ENCODE measurements at places on chromosomes 5 and 9. TPM values are rescaled to one million over a fixed set of nuclear protein-coding genes. Genes with fewer than 3 reads are reported as not detected.
A peak's percentile ranks its signal among the peaks of the same experiment; 100 is the strongest.

Gene MLLT3
- total RNA-seq, result 12.4 TPM

Gene ZBTB5
- 23.1 TPM for total RNA-seq

Gene BAAT
- not detected for total RNA-seq

Gene CBY3
- not detected for total RNA-seq

Gene NKD2
- total RNA-seq, result 13.0 TPM

Gene MCTP1
- 14.8 TPM for total RNA-seq

Gene RNF183
- not detected for total RNA-seq

Gene SLC36A3
- total RNA-seq, result not detected

Gene SPAG8
- not detected for total RNA-seq

GRCh38 chr9:16670791-16671190 lies 199.7 kb downstream of the BNC2 start:
- no peak for DNase-seq

- DNase-seq, result no peak
These were observed 1603.4 kb downstream of the MAT2B start for GRCh38 chr5:165108809-165109208.

DNA sequence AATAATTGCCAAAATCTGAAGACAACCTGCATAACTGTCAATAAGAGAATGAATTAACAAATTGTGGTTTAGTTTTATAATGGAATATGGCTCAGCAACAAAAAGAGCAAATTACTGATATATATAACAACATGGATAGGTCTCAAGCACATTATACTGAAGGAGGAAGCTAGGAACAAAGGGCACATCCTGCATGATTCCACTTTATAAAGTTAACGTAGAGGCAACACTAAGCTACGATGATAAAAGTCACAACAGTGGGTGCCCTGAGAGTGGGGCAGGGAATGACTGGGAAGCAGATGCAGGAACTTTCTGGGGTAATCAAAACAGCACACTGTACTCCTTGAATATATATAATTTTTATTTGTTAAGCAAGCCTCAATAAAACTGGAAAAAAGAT lies 165.2 kb downstream of the RMI1 start:
- DNase-seq, result no peak

- DNase-seq, result no peak
These were observed 142.5 kb upstream of the RETREG1 start for GRCh38 chr5:16759147-16759773.

GRCh38 chr5:178625679-178626483 lies 969 bp downstream of the CLK4 start:
- no peak for DNase-seq

DNA sequence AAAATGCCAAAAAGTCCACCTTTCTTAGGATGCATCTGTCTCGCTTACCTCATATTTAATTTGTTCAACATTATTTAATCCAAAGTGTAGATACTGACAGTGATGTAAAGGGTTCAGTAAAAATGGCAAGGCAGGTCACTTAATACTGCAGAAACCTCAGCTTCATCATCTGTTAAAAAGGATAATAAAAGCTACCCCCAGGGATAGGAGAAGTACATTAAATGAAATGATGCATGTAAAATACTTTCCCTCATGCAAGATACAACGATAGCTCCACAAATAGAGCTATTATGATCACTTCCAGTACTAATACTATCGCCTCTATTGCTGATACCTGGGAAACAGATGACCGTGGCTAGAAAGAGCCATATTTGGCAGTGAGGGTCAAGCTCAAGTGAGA lies 82.9 kb downstream of the SLC1A1 start:
- no peak for DNase-seq

DNA sequence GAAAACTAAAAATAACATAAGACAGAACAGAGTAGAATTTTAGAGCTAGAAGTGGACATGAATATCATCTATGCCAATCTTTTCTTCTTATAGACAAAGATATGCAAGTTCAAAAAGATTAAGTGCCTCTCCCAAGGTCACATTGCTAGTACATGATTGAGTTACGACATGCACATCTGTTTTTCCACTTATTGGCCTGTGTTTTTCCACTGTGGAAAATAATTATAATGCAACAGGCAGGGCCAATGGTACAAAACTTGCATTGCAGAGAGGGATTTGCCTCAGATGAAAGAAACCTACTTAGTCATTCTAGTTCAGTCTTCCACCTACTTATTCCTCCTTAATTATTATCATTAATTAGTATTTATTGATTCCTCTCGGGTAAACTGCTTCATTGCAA lies 407.8 kb upstream of the SGCD start:
- DNase-seq, result no peak

- no peak for DNase-seq
These were observed 930.2 kb downstream of the MAT2B start for GRCh38 chr5:164435576-164435975.

DNA sequence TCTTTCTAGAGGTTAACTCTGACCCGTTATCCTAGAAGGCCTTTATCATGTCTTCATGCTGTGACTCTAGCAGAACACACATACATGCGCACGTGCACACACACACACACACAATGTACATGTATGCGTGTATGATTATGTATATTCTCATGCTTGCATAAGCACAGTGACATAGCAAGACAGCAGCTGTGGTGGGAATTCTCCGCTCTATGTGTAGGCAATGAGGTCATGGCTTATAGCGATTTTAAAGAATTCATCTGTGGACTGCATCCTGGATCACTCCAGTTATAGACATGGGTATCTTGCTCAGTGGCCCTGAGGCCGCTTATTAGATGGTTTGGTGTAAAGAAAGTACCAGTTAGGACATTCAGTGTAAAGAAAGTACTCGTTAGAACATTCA lies 106.2 kb downstream of the FBXL7 start:
- DNase-seq, result no peak

DNA sequence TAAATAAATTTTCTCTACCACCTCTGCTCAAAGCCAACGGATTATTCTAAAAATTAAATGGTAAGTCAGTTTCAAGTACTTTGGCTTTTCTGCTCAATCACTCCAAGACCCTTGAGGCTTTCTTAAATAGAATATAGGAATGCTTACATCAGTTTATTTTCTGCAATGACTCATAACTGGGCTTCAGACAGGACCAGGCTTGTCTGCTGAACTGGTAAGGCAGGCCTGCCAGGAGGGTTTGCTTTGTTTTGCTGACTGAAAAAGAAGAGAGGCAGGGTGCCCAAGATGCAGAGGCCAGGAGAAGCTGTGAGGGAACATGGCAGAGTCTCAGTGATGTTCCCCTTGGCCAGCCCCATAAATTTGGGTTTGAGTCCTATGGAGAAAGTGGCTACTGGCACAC lies 60.3 kb upstream of the EPB41L4A start:
- DNase-seq, result no peak

DNA sequence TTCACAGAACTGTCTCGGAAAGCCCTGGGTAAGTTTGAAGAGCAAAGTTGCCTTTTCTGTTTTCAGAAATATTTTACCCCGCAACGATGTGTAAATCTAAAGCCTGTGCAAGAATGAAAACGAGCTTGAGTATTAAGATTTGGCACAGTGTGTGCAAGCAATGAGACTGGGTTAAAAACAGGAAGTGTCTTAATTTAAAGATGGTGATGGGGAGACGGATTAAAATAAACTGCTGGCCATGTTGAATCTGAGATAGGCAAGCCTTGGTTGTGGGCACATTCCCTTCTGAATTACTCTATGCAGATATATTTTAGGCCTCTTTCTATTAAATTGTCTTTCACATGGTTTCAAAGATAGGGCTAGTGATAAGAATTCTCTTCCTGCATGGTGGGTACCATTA lies 294.2 kb upstream of the DMRT1 start:
- DNase-seq, result no peak

DNA sequence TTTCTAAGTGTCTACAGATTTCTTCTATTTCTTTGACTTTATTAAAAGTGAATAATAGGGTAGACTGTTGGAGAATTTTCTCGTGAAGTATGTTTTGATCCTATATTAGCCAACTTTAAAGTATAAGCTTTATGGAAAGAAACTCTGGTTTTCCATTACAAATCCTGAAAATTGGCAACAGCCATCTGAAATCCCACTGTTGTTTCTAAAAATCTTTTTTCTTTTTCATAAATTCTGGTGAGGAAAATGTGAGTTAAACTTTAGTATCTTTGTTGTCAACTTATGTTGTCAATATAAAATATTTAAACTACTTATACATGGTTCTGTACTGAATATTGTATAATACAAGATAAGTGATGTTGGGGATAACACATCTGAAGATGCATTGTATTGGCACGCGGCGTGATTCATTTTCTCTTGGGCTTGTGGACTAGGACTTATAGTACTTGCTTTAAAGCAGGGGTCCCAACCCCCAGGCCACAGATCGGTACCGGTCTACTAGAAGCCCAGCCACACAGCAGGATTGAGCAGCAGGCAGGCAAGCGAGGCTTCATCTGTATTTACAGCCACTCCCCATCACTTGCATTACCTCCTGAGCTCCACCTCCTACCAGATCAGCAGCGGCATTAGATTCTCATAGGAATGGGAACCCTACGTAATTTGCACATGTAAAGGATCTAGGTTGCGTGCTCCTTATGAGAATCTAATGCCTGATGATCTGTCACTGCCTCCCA lies 12.7 kb downstream of the MAMDC2 start:
- no peak for DNase-seq

DNA sequence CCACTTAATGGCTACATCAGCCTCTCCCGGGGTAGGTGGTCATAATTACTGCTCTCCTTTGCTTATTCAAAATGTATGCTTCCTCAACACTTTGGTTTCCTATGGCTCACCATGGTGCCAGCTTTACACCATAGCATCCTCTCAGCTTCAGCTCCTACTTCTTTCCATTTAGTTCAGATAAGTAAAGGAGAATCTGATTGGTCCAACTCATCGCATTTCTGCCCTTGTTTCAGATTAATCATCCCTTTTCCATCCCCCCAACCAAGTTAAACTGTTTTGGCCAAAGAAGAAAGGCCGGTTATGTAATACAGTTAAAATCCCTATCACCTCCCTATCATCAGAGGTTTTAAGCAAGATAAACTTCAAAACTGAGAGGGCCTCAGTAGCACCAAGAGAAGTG lies 130.5 kb downstream of the CETN3 start:
- no peak for DNase-seq

DNA sequence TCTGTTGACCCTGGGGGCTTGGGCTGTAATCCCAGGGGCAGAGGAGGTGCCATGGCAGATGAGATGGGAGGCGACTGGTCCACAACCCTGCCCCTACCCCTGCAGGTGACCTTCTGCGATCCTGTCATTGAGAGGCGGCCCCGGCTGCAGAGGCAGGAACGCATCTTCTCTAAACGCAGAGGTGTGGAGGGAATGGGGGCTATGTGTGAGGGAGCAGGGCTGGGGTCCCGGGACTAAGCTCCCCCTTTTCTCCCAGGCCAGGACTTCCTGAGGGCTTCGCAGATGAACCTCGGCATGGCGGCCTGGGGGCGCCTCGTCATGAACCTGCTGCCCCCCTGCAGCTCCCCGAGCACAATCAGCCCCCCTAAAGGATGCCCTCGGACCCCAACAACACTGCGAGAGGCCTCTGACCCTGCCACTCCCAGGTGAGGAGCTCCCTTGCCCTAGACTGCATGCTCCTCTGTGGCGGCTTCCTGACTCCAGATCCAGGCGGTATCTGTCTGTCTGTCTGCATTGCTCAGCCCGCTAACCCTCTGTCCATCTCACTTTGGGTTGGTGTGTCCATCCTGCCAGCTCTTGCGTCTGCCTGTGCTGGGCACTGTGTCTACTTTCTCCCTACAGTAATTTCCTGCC lies 9.9 kb downstream of the ZDHHC12 start:
- peak; percentile 61 for DNase-seq

- no peak for DNase-seq
These were observed 1.3 kb downstream of the NIM1K start for GRCh38 chr5:43193181-43193893.

DNA sequence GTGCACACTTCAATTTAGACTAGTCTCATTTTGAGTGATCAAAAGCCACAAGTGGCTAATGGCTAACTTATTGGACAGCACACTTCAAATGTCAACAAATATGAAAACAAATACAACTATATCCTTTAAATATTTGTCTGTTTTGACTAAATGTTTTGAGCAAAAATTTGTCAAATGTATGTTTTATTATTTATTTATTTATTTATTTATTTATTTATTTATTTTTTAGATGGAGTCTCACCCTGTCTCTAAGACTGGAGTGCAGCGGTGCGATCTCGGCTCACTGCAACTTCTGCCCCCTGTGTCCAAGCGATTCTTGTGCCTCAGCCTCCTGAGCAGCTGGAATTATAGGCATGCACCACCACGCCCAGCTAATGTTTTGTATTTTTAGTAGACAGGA lies 1392.1 kb upstream of the WWC1 start:
- no peak for DNase-seq

DNA sequence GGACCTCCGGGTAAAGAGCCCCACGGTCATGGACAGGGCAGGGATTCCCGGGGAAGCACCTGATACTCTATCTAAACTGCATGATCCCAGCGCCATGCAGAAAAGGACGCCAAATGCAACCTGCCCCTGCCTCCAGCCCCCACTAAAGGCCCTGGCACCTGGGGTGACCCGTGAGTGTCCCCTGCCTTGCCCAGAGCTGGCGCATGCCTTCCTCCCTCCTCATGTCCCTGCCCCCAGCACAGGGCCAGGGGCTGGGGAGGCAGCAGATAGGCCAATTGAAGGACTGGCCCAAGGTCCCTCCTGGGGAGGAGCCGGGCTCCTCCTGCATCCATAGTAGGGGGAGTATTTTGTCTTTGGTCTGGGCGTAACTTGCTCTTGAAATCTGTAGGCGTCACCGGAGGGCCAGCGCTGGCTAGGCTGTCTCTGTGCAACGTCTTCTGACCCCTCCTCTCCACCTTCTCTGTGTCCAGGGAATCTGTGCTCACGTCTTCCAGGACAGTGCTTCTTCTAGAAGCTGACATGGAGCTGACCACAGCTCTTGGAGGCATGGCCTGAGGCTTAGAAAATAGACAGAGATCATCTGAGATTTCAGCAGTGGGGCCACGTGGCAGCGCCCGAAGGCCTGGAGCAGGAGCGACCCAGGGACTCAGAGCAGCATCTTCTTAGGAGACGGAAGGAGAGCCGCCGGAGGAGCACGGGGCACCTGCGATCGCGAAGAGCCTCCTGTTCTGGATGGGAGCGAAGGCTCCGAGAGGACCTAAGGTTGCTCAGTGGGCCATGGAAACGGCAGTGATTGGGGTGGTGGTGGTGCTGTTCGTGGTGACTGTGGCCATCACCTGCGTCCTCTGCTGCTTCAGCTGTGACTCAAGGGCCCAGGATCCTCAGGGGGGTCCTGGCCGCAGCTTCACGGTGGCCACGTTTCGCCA lies 660 bp downstream of the SPAAR start:
- DNase-seq, result no peak

- DNase-seq, result peak; percentile 87
These were observed at the start of gene CCDC112 for GRCh38 chr5:115296124-115297022. CCDC112 (minus strand) TSS chr5:115296654; CDS start chr5:115296543, 111 bp downstream.

DNA sequence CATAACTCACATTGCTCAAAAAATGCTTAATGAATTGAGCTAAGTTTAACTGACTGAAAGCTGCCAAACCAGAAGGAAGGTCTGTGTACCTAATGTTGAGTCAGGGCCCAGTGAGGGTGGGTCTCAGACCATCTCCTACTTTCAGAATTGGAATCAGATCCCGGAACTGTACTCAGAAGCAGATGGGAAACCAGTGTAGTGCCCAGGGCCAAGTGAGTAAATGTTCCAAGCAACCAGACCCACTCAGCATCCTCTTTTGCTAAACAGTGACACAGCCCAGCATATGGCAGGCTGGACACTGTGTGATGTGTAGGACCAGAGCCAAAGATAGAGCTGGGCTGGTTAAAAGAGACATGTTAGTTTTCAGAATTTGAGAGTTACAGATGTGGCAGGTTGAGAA lies 94.1 kb downstream of the PLCXD3 start:
- no peak for DNase-seq

- DNase-seq, result no peak
These were observed 1.5 kb upstream of the CLIC3 start for GRCh38 chr9:136997830-136998234.
